ENCODE measurements at places on chromosomes 1 and 21.
A peak's percentile ranks its signal among the peaks of the same experiment; 100 is the strongest.

GRCh38 chr1:204084247-204084772 lies 11.4 kb downstream of the SOX13 start:
- no peak for DNase-seq

- DNase-seq: peak; percentile 29
Observed at GRCh38 chr1:230976825-230977747, 1.6 kb downstream of the TTC13 start.

- DNase-seq: peak; percentile 34
Observed at GRCh38 chr1:33142483-33143064, 39.3 kb downstream of the TRIM62 start.

DNA sequence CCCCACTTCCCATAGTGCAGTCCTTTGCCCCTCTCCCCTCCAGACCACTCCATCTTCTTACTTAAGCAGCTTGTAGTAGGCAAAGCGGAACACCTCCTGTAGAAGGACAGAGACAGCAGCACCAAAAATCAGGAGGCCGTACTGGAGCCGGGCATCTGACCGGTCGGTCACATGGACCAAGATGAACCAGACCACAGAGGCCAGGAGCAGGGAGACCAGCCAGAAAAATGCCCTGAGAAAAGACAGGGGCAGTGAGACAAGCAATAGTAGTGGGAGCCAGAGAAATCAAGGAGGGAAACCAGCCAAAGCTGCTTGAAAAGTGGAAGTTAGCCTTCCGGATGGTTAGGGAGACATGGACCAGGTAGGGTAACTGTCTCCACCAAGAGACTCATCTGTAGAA lies 920 bp downstream of the APH1A start:
- no peak for DNase-seq

DNA sequence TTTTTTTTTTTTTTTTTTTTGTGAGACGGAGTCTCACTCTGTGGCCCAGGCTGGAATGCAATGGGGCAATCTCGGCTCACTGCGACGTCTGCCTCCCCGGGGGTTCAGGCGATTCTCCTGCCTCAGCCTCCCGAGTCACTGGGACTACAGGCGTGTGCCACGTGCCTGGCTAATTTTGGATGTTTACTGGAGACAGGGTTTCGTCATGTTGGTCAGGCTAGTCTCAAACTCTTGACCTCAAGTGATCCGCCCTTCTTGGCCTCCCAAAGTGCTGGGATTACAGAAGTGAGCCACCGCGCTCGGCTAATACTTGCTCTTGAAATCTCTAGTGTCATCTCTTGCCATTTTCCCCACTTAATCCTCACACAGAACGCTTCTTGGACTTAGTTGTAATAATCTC lies 1.1 kb upstream of the SYCP1 start:
- no peak for DNase-seq

DNA sequence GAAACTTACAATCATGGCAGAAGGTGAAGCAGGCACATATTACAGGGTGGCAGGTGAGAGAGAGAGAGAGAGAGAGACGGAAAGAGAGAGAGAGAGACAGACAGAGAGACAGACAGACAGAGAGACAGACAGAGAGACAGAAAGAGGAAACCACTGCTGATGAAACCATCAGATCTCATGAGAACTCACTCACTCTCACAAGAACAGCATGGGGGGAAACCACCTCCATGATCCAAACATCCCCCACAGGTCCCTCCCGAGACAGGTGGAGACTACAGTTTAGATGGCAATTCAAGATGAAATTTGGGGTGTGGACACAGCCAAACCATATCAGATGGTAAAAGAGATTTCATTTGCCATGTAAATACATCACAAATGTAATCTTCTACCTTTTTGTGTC lies 708.1 kb downstream of the MRPL39 start:
- DNase-seq: peak; percentile 12

DNA sequence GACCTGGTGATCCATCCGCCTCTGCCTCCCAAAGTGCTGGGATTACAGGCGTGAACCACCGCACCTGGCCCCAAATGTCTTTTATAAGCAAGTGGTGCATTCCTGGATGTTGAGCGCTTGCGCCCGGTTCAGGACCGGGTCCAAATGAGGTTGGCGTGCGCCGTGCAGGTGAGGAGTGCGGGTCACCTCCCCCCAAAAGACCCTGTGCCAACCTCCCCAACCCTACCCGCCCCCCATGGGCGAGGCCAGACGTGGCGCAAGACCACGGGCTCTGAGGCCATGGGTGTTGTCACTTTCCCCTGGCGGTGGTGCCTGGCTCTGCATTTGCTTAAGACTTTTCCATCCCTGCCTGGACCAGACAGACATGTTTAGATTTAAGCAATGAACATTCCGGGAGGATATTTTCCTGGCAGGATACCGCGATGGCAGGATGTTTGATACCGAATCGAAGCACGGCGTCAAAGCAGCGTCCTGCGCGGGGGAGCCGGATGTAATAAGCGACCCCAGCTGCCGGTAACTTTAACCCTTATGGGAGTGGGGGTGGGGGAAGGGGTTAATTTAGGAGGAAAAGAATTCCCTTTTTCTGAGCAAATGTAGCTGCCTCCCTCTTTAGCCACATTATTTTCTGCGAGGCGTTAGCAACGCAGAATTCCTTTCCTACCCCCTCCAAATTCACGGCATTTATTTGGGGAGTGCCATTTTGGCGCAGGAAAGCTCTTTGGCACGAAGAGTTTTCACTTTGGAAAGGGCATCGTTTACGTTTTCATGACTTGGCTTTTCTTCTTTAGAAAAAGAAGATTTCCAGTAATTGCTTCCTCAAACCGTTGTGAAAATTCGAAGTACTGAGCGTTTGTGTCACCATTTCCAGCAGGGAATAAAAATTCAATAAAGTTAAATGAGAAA lies 27.8 kb upstream of the RNF187 start:
- peak; percentile 88 for DNase-seq

DNA sequence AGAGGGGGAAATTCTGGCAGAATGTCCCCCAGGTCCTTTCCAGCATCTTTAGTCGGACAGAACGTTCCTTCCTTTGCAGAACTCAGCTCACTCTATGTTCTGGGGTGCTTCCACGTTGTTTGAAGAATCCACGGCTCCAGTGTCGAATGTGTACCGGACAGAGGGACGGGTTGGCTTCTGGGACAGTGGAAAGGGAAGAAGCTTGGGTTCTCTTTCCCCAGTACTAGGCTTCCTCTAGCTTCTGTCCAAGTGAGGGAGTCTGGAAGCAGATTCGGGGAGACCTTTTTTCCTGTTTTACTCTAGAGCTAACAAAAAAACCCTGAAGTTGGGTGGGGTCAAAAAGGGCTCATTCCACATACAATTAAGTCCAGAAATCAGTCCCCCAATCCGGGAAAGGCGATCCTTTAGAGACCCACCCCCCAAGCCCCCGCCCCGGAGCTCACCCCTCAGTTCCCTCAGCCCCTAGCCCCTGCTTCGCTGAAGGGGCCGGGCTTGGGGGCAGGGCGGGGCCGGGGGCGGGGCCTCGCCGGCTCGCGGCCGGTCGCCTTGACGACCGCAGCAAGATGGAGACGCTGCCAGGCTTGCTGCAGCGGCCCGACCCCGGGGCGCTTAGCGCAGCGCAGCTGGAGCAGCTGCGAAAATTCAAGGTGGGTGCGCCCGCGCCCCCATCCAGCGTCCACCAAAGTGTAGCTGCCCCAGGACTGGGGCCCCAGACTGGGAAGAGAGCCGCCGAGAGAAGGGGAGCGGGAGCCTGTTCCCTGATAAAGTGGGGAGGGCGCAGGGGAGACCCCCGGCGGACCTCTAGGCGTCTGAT lies at the start of gene RIIAD1:
RIIAD1 (plus strand) TSS at position 549 of the 814 bp plus-strand sequence; CDS start at position 564, 15 bp downstream.
- DNase-seq: no peak

DNA sequence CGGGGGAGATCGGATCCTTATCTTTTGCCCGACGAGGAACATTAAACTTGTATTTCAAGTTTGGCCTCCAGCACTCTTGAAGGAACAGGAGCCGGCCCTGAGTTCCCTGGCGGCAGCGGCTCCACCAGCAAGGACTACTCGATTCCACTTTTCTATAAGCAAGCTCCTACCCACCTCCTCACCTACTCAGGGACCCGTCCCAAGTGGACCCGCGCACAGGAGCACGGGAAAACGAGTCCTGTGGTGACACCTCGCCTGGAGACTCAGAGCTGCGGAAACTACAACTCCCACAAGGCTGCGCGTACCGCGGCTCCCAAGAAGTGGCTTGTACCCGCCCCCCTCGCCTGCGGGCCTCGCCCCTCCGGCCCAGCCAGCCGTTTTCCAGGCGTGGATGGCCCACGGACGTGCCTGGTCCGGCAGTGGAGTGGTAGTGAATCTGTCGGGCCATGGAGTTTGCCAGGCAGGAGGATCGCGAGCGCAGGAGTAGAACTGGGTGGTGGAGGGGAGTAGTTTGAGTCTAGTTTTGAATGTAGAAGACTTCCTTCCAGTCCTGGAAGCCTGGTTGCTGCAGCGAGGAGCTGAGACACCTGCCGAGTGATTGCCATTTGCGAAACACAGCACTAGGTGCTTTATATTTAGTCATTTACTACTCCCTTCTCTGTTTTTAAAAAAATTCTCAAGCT lies at the start of gene ACP6:
ACP6 (minus strand) TSS at position 206 of the 683 bp plus-strand sequence. CDS start 476 bp downstream, outside the sequence.
- DNase-seq: peak; percentile 98

DNA sequence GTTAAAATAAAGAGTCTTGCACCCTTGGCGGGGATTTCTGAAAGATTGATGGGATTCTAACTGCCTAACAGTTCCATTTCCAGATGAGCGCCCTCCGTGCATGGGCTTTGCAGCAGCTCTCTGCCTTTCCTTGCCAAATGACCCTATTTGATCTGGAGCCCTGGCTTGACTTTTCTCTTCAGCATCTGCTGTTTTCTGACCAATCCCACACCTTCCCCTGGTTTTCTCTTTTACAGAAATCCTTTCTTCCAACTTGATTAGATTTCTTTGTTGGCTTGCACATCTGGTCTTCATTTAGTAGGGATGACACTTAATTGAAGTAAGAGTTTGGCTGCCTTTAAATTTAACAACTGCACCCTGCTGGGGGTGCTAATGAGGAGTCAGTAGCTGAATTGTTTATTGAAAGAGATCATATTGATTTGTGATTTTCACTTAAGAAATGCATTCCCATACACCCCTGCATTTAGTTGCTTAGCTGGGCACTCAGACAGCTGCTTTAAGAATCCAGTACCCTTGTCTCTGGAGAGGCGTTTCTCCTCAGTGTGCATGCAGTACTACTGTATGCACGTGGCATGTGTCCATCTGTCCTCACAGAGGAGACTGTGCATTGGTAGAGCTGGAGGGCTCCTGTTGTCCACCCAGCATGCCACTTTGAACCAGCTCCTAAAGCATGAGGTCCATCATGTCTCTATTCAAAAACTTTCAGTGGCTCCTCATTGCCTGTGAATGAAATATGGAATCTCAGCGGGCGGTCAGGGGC lies 99.7 kb downstream of the NOS1AP start:
- DNase-seq: no peak

DNA sequence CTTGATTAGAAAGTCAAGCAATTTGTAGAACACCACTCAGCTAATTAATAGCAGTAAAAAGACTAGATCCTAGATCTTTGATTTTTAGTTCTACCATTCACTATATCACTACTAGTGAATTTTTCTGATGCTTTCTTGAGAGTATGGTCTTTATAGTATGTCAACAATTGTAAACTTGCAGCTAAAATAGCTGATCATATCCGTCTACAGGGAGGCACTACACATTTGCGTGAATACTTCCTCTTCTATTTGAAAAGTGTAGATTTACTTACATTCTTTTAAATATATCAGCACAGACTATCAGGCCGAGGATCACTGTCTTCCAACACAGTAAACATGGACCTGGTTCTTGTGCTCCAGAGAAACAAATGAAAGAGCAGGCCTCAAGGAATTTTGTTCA lies 18.6 kb upstream of the PTPRC start:
- no peak for DNase-seq

DNA sequence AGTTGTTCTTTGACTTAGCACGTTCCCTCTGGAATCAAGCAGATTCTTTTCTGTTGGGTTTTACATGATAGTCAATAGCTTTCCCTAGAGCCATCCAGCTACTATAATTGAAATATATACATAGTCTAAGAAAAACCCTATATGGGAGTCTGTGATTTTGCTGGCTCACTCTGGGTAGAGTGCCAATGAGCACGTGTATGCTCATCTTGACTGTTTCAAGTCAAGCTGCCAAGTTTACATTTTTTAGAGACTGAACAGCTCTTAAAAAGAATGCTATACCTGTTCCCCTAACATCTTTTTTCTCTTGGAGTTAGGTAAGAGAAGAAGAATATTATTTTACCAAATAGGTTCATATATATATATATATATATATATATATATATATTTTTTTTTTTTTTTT lies 182.8 kb upstream of the NRIP1 start:
- no peak for DNase-seq

- DNase-seq: no peak
Observed at GRCh38 chr1:230026572-230026971, 40.5 kb upstream of the GALNT2 start.

- no peak for DNase-seq
Observed at GRCh38 chr1:224691148-224691925, 75.2 kb downstream of the CNIH3 start.

DNA sequence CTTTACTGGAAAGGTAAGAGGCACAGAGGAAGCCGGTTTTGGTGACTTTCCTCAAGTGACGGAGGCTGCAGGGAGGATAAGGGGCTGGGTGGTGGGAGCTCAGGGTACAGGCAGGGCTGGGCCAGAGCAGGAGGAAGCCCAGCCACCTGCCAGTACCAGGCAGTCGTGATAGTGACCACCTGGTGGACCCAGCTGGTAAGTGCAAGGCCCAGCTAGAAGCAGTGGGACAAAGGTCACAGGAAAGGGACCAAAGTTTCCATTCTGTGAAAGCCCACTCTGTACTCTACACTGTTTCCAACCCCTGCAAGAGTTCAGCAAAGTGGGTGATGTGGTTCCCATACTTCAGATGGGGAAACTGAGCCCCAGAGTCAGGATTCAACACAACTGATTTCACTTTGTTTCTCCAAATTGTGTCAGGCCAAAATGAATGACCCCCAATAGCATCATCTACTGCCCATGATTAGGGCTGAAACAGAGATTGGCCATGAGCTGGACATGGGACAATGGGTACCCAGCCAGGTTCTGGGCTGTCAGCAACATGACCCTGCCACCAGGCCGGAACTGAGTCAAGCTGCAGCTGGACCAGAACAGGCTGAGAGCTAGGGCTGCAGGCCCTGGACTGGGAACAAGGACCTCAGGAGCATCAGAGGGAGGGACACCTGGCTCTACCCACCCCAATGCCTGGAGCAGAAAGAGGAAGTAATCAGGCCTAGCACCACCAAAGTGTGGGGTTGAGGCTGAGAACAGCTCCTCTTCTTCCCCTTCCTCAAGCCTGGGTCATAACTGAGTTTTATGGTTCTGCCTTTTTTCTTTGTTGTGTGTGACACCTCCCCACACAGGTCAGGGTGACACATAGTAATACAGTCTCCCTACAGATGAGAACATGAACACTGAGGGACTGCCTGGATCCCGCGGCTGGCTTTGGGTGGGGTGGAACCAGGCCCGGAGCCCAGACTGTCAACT lies 50.2 kb downstream of the KCNN3 start:
- peak; percentile 30 for DNase-seq

DNA sequence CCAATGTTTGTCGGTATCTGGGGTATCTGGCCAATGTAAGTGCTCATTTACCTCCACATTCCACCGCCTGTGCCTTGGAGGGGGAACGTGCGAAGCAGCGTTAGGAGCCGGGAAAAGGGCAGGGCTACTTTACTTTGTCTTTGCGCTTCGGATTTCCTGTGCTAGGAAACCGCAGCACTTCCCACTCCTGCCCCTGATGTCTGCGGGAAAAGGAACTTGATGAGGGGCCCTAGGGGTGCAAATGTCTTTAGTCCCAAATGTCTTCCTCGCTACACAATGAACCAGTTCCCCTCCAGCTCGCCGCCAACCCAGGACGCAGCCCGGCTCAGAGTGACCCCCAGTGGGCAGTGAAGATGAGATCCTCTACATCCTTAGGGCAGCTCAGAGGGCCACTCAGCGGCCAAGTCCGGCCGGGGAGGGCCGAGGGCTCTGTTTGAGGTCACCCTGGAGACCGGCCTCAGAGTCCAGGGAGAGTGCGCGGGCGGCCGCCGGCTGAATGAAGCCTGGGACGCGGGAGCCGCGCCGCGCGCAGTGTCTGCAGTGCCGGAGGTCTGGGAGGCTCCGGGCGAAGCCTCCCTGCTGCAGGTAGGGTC lies at the start of gene DYNLT5:
DYNLT5 (plus strand) TSS at position 460 of the 593 bp plus-strand sequence. CDS start 2,200 bp downstream, outside the sequence.
- DNase-seq: no peak
